Stimulated activated CD4-positive, alpha-beta T cell treated with anti-CD3 and anti-CD28 coated beads, Interleukin-12 subunit alpha, Interleukin-12 subunit beta, amount 100 ng/mL, for 48 hours (primary cell): ENCODE measurements at places on chromosomes 16 and 17.

DNA sequence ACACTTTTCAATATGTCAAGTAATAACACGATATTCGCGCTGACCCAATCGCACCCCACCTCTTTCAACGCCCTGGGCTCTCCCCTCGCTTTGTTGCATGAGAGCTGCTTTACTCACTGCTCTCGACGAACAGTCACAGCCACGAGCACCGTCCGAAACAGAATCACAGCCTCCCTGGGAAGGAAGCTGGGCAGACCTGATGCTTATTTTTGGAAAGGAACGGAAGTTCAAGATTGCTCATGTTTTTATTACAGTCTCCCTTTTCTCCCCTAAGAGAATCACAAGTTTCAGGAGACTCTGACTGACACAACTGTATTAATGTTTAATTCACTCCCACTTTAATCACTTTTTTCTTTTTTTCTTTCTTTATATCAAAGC lies 67.8 kb downstream of the ANKRD11 start:
- no peak for DNase-seq

DNA sequence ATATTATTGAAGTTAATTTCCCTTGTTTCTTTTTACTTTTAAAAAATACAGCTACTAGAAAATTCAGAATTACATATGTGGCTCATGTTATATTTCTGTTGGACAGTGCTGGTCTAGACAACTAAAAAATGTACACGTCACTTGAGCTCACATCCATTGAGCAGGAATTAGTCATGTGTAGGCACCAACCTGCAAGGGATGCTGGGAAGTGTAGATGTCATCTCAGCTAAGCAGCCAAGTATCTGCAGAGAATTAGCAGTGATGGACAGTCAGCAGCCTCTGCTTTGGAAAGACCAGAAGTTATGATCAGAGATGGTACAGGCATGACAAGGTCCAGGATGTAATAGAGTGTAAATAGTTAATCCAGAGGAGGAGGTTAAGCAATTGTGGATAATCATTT lies 87.1 kb upstream of the HS3ST2 start:
- DNase-seq, result no peak

- DNase-seq, result no peak
Measured at GRCh38 chr16:7378024-7378695, 45.5 kb downstream of the RBFOX1 start.

- no peak for DNase-seq
Measured at GRCh38 chr17:57309479-57309878, 53.2 kb downstream of the MSI2 start.

DNA sequence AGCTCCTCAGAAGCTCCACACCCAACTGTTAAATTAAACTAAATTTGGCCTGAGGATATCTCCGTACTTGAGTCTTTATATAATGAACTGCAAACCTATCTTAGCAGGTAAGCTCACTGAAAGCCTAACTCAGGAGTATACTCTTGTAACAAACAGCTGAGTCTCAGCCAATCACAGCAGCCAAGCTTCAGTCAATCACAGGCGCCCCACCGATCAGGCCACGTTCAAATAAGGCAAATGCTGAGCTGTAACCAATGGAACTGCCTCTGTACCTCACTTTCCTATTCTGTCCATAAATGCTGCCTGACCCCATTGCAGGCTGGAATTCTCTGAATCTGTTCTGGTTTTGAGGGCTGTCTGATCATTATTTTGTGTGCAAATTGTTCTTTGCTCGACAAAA lies 93.0 kb upstream of the CES5A start:
- no peak for DNase-seq

GRCh38 chr17:77570565-77570898 lies 388.0 kb upstream of the TNRC6C start:
- DNase-seq, result no peak

DNA sequence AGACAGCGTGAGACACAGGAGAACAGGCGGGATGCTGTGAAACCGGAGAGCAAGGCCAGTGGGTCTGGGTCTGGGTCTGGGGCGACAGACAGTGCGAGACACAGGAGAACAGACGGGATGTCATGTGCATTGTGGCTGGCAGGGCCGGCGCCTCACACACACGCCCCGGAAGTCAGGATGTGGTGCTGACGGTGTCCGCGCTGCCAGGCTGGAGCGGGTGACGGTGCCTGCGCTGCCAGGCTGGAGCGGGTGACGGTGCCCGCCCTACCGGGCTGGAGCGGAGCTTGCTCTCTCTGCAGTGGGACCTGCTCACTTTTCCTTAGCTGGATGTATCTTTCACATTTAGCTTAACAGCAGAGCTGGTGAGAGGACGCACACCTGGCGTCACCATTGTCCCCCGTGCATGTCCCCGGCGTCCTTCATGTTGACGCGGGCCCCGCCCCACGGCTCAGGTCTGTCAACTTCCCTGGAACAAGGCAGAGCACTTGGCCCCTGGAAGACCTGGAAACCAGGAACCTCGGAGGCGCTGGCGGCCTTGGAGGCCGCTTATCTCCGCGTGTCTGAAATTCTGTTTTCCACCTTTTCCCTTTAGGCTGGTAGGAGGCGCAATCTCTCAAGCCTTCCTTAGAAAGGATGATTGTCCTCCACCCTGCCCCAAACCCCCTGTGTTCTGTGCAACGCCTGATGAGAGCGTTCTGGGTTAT lies 43.0 kb upstream of the ZNF750 start:
- DNase-seq, result peak; percentile 58

DNA sequence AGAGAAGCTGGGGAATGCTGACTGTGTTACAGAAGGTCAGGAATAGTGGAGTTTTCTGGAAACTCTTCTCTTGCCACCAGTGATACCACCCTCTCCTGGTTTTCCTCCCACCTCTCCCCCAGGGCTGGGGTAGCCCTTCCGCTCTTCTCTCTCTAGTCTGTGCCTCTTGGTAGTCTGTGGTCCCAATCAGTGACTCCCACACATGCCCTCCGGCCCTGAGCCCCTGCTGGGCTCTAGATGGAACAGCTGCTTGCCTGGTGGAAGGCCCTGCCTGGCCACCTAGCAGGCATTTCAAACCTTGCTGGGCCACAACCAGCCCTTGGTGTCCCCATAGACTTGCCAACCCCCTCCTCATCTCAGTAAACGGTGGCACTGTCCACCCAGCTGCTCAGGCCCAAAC lies 15.2 kb upstream of the MTSS2 start:
- DNase-seq, result no peak

DNA sequence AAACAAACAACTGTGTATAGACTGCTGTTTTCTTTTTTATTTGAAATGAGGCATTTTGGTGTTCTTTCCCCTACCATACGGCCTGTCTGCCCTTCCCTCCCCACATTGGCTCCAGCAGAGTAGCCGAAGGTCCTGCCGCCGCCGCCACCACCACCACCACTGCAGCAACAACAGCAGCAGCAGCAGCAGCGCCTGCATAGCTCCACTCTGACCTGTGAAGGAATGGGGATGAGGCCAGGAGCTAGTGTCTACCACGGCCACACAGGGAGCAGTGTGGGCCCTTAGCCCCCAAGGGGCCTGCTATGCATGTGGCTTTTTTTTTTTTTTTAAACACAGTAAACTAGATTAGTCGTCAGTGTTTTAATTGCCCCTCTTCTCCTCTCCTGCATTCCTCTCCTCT lies 5.6 kb upstream of the CDK5R1 start:
- no peak for DNase-seq

- peak; percentile 68 for DNase-seq
Measured at GRCh38 chr17:48678141-48678971, 44.0 kb downstream of the PRAC1 start.

DNA sequence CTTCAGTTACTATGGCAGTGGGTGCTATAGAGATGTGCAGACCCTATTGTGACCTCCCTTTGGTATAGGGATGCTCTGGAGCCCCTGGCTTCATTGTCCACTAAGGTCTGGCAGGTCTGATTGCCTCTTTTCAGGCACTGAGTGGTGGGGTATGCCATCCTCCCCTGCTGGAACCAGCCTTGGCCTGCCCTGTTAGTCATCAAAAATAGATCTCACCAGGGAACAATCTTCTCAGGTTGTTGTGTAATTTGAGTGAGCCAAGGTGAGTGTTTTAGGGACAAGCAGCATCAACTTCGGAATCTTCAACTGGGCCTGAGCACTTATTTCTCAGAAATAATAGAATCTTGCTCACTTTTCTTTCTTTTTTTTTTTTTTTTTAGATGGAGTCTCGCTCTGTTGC lies 19.6 kb downstream of the HMOX2 start:
- no peak for DNase-seq

DNA sequence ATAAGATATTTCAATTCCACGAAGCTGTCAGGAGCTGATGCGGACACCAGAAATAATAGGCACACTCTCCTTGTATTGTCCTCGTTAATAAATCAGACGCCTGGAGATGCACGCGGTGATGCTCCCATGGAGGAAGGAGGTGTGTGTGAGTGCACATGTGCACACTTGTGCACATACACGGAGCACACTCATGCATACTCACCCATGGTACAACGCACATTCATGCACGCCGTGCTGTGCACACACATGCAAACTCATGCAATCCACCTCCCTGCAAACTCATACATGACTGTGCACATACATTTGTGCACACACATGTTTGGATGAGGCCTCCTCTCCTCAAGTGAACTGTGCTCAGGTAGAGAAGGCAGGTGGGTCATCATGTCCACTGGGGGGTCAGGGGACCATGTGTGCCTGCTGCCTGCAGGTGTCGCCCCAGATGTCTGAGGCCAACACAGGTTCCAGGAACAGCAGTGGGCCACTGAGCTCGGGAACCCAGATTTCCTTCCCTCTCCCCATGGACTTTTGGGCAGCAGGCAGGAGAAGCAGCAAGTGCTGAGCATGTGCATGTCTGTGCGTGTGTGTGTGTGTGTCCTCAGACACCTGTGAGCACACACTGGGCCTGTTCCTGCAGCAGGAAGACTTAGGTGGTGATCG lies 165.3 kb downstream of the SDK2 start:
- no peak for DNase-seq

- no peak for DNase-seq
Measured at GRCh38 chr17:30495586-30495985, 18.4 kb downstream of the GOSR1 start.

DNA sequence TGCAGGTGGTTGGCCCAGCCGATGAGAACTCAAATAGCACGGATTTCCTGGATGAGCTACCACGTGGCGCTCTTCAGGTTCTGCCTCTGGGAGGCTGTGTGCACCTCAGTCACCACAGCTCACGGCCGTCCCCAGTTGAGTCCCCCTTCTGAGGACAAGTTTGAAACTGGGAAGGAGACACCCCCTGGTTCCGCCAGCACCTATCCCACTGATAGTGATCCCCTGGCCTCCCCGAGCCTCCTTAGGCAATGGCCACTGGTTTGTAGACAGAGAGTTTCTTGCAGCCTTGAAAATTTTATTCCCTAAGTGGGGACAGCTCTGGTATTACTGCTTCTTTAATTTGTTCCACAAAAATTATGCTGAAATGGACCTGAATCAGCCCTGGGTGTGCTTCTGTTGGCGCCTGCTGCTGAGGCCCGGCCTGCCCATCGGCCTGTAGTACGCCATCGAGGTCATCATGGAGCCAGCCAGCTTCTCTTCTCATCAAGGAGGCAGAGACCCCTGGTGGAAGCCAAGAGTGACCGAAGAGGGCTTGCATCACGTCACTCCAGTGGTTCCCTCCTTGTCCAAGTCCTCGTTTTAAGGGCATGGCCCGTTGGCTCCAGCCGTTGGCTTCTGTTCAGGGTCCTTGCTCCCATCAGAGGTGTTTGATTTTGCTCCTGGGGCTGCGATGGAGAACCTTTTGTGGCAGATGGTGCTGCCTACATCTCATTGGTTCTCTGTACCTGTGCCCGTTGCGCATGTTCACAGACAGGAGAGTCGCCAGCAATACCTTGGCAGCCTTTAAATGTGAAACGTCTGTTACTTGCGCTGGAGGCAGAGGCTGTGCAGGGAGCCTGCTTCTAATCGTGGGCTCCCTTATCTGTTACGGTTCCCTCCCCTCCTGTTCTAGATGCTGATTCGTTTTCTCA lies 9.3 kb downstream of the SMCR8 start:
- DNase-seq, result no peak

GRCh38 chr17:16352667-16353316 lies 477 bp downstream of the CENPV start:
- peak; percentile 32 for DNase-seq

DNA sequence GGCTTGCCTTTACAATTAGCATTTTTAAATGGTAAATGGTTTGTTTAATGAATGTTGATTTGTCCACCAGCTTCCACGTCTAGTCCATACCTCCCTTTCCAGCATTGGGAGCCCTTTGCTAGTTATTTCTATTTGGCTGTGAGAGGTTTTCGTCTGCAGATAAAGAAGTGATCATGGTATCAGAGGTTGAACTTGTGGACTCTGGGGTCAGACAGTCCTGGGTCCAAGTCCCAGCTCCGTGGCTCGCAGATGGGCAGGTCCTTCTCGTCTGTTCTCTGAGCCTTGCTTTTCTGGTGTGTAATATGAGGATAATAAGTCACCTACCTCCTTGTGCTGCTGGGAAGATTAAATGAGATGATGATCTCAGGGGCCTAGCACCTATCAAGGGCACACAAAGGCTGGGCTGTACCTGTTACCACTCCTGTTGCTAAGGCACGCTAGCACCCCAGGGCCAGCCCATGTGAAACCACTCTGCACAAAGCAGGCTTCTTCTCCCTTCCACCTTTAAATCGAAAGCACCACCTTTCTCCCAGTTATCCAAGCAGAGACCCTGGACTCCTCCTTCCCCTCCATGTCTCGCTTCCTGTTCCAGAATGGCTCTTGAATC lies 103.9 kb downstream of the GNAO1 start:
- no peak for DNase-seq

DNA sequence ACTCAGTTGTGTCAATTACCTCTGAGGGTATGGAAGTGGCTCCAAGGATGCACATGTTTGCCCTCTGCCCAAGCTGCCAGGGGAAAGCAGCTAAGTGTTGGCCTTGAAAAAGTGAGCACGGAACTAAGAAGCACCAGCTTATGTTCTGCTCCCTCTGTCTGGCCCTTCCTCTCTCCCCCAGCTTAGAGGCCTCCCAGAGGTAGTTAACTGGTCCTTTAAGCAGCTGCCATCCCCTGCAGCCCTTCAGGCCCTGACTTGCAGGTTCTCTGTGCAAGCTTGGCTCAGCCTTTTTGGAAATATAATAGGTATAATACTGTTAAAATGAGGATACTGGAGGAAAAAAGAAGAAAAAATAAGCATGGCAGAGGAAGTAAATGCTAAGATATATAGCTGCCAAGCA lies 7.0 kb upstream of the UBE2Z start:
- no peak for DNase-seq

DNA sequence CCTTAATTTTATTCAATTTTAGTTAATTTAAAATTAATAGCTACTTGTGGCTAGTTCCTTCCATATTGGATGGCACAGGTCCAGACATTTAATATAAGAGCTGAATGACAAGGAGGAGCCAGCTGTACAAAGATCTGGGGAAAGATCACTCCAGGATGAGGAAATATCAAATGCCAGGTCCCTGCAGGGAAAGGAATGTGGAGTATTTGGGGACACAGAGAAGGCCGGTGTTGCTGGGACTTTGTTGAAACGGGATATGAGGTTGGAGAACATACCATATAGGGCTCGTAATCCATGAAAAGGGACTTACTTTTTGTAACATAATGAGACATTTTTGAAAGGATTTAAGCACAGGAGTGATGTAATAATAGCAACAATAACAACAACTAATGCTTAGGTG lies 426.8 kb downstream of the HS3ST4 start:
- DNase-seq, result no peak

DNA sequence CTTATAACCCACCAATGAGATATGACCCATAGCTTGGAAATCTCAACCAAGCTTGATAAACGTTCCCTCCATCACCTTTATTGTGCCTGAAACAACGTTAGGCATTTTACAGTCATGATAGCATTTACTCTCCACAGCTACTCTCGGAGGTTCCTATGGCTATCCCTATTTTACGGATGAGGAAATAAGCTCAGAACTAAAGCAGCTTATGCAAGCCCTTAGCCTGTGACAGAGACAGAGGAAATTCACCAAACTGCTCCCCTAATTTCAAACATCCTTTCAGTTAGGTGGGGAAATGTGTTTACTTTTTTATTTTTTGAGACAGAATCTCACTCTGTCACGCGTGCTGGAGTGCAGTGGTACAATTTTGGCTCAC lies 18.7 kb downstream of the DCUN1D3 start:
- DNase-seq, result no peak
